Stimulated activated CD4-positive, alpha-beta T cell treated with anti-CD3 and anti-CD28 coated beads, Interleukin-15, amount 100 ng/mL, for 1 hour (primary cell): ENCODE measurements at places on chromosomes 6 and 20.

GRCh38 chr20:34907616-34908469 is 31.4 kb downstream of the ACSS2 start:
- no peak for DNase-seq

DNA sequence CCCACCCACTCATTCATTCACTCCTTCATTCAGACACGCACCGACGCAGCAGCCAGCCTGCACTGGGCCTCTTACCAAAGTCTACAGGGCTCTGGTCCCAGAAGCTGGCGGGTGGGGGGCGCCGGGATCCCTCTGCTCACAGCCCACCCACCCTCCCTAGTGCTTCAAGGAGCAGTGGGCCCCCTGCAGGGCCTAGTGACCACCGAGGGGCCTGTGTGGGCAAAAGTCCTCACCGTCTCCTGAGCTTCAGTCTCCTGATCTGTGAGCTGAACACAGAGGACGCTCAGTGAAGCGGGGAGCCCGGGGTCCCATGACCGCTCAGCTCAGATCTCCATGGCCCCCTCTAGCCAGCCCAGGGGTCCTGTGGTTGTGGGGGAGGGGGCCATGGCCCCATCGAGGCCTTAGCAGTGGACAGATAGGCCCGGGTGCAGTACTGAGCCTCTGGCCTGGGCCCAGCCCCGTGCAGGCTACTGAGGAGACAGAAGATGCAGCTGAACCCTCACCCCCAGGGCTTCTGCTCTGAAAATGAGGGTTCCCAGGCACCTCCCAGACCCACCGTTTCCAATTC is 33.4 kb upstream of the MRGBP start:
- DNase-seq, result no peak

DNA sequence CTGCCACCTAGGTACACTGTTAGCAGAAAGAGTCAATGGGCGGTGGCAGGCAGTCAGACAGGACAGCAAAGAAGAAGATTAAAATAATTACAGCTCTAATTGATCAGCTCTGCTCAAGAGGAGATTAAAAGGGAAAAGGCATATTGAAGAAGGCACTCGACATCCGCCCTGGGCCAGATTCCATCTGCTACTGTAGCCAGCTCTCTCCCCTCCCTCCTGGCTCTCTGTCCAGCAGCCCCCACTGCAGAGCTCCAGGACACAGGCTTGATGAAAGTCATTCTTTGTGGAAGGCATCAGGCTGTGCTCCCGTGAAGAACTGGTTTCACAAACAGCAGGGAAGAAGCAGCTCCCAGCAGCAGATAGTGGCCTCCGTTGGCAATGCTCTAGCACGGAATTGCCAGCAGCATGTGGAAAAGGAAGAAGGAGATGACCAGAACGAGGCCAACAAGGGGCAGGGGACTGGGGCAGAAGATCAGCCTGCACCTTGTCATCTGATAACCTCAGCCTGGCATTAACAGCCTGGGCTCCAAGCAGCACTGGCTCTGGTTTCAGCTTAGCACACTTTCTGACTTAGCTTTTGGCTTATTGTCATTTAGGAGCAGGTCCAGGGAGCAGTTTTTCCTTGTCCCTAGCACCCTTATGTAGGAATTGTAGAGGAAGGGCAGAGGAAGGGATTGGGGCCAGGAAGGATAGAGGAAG is 465.9 kb downstream of the KIF16B start:
- DNase-seq, result no peak

- DNase-seq, result no peak
These were observed 39.6 kb downstream of the KIAA0319 start for GRCh38 chr6:24606200-24606930.

- DNase-seq, result no peak
These were observed 34.9 kb downstream of the KLHL31 start for GRCh38 chr6:53630533-53631226.

DNA sequence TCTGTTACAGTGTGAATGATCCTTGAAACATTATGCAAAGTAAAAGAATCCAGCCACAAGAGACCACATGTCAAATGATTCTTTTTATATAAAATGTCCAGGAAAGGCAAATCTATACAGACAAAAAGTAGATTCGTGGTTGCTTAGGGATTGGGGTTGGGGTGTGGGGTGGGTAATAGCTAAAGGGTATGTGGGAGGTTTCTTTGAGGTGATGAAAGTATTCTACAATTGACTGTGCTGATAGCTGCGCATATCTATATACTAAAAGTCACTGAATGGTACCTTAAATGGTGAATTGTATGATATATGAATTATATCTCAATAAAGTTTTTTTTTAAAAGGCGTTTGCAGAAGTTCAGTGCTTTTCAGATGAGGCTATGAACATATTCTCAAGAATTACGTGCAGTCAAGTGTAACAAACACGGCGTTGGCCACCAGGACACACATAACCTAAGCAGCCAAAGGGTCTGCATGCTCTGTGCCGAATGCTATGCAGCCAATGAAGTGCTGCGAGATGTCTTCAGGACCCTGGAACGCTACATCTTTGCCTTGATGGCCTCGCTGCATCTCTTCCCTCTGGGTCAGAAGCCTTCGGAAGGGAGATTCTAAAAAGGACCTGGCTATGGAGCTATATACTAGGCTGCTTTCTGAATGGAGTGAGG is 96.9 kb downstream of the SCML4 start:
- no peak for DNase-seq

DNA sequence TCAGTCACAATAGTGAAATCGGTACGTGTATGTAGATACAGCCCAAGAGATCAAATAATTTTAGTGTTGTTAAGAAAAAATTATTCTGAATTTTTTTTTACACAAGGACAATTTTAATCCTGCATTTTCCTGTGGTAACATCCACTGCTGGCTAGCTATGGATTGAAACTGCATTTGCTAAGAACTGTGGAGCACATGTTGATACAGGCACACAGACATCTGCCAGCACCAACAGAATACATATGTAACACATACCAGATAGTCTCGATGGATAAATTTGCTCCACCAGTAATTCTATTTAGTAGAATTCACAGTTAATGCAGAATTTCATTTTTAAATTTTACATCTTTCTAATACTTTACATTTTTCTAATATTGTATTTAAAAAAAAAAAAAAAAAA is 2.2 kb downstream of the ASIP start:
- DNase-seq, result no peak

GRCh38 chr6:155228546-155229166 is 35.2 kb upstream of the CLDN20 start:
- DNase-seq, result no peak

DNA sequence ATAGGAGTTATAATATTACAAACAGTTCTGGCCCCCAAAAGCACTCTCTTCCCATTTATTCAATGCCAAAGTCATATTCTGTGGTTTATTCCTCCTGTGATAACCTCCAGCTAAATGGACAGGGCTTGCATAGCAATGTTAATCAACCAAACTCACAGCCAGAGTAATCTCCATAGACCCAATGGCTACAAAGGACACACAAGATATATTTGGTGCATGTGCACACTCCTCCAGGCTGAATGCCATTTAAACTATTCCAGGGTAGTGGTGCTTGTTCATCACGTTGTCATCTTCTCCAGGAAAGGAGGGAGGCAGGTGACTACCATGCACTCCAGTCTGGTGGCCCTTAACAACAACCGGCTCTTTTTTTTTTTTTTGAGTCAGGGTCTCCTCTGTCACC is 56.8 kb downstream of the B3GAT2 start:
- DNase-seq, result no peak

- no peak for DNase-seq
These were observed 19.6 kb upstream of the SYNCRIP start for GRCh38 chr6:85662251-85662650.

GRCh38 chr20:19907326-19908056 is 109.7 kb upstream of the NAA20 start:
- no peak for DNase-seq

- DNase-seq, result no peak
These were observed 73.0 kb downstream of the RREB1 start for GRCh38 chr6:7180751-7181150.

GRCh38 chr6:99348288-99349170 is 945 bp downstream of the FAXC start:
- no peak for DNase-seq

DNA sequence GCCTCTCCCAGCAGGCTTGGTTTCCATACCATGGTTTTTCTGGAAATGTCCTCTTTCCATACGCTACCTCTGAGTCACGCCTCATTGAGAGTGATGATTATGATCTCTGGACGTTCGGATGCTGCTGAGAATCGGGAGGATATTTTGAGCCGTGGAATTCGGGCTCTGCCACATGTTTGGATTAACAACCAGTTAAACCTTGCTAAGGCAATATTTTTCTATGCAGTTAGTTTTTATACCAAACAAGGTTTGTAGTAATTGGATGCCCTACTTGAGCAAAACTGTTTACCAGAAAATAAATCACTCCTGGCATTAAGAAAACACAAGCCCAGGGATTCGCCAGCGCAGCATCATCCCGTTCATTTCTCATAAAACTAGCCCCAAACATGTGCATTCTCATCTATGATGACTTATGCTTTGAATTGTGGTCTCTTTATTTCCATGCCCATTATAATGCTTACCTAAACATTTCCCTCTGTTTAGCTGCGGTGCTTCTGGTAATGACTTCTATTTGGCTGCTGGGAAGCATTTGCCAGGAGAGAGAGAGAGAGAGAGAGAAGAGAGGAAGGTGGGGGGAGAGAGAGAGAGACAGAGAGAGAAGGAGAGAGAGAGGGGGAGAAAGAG is 198.9 kb downstream of the CLIC5 start:
- no peak for DNase-seq

DNA sequence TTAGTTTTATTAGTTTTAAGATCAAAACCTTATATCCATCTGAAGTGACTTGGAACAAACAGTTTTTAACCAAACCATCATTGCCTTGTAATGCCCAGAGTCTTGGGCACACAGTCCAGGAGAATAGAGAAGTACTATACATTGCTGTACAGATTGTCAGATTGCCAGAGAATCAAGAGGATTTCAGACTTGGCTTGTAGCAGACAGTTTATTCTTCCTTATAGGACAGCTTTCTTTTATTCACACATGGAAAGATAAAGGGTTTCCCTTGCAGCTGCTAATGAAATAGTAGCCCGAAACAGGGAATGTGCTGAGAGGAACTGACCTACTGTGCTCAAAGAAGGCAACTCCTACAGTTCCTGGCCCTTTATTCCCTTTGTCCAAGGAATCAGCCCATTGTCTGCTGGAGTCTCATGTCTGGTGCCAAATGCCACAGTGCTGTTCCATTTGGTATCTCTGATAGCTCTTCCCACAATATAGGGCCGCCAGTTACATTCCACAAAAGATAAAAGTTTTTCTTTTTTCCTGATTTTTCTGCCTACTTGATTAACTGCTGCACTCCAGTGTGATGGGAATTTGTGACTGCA is 30.6 kb downstream of the DCBLD1 start:
- no peak for DNase-seq

- DNase-seq, result no peak
These were observed 127.3 kb downstream of the RTN4IP1 start for GRCh38 chr6:106501960-106502371.

DNA sequence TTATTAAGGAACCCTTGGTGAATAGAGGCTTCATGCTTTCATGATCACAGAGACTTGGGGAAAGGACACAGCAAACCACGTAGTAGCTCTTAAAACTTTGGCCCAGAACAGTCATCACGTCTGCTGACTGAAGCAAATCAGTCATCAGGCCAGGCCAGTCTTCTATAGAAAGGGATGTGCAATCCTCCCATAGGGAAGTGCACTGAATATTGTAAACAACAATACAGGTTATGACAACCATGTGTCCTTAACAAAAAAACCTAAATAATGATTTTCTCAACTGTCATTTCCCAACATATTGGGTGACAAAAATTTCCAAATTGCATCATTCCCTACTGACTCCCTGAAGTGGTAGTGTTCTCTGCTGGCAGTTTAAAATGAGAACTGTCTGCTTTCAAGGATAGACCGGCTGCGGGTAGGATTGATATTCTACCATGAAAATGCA is 388.2 kb upstream of the CITED2 start:
- no peak for DNase-seq

DNA sequence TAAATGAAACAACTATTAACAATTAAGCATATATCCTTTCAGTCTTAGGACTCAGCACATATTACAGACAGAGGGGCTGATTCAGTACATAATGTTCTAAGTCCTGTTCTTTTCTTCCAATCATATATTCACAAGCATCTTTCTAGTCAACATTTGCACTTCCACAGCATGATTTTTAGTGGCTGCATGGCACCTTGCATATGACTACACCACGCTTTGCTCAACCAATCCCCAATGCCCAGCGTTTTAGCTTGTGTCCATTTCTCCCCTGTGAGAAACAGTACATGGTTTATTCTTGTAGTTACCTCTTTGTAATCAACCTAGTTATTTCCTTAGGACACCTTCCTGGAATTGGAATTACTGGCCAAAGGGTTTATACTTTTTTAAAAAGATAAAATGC is 33.2 kb downstream of the AAR2 start:
- DNase-seq, result no peak

GRCh38 chr6:48307573-48307972 is 196.6 kb upstream of the PTCHD4 start:
- DNase-seq, result no peak

GRCh38 chr6:126308362-126308761 is 31.6 kb upstream of the CENPW start:
- no peak for DNase-seq

- no peak for DNase-seq
These were observed 1353.4 kb upstream of the GJE1 start for GRCh38 chr6:140779341-140779740.

DNA sequence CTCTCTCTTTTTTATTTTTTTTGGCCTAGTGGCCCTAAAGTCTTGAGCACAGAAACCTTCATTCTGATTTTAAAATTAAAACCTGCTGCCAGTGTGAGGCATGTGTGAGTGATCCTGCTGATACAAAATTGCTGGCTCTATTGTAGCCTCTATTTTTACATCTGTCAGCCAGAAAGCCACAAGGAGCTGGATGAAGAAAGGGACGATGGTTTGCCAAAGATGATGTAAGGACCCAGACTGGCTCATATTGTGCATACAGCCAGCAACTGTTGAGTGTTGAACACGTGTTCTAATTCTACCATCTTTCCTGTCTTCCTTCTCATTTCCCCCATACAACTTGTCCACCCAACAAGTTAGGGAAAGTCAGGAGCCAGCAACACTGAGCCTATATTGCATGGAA is 40.8 kb upstream of the ATXN1 start:
- no peak for DNase-seq

DNA sequence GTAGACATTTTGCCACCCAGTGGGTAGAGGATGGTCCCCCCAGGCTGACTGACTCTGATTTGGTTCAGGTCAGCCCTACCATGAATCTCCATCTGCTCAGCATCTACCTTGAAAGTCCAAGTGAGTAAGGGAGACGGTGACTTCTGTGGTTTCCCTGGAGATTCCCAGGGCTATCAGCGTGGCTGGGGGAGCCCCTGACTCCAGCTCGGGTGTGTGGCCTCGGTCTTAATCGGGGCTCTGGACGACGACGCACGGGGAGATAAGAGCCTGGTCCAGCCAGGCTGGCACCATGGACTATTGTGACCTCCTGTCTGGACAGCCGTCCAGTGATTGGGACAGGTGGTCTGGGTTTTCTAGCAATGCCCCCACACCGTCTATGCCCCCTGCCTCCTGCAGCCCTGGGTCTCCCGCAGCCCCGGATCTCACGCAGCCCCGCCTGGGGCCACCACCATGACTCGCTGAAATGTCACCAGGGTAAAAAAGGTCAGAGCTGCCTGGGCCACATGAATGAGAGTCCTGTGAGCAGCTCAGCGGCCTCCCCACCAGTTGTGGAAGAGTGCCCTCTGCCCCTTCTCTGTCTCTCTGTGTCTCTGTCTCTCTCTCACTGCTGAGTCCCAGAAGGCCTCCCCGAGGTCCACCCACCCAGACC is 47.1 kb upstream of the GATA5 start:
- no peak for DNase-seq
